SK-N-SH (cell line): ENCODE measurements at places on chromosomes 12 and 14.

DNA sequence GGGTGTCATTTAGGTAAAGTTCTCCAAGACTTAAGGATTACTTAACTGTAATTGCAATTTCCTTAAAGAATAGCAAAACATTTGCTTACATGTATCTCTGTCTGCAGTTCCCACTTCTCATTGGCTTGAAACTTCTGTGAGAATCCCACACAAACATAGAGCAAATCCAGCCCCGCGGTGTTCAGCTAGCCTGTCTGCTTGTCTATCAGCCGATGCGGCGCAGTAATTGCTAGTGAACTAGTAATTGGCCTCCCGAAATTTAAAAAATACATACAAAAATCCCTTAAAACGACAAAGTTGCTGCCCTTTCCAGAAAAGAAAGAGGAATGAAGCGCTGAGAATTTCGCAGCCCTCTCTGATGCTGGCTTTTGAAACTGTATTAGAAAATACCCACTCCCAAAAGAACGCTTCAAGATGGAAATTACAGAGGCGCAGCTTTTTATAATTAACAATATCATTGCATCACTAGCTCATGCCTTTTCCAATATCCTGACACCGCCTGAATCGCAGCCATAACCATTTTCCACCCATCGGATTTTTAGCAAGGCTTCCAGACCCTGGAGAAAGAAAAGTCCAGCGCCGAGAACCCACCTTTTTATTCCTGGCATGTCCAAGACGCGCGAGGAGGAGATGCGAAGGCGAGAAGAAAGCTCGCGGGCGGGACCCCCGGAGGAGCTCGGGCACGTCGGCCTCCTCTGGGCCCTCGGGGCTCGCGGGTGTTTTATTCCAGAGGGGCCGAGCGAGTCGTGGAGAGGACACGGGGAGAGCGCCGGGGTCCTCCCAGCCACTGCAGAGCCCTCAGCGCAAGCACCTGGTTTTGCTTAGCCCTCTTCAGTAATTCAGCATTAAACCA lies 646 bp downstream of the FBLN5 start:
- DNase-seq, result no peak

- DNase-seq, result no peak
Observed at GRCh38 chr14:67059596-67059995, 129.6 kb upstream of the GARIN2 start.

- no peak for DNase-seq
Observed at GRCh38 chr14:91968280-91968679, 20.8 kb upstream of the FBLN5 start.

DNA sequence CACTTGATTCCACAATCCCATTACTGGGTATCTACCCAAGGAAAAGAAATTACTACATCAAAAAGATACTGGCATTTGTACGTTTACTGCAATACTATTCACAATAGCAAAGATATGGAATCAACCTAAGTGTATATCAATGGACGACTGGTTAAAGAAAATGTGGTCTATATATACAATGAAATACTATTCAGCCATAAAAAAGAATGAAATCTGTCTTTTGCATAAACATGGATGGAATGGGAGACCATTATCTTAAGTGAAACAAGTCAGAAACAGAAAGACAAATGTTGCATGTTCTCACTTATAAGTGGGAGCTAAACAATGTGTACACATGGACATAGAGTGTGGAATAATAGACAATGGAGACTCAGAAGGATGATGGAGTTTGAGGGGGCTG lies 5.0 kb upstream of the OS9 start:
- no peak for DNase-seq

DNA sequence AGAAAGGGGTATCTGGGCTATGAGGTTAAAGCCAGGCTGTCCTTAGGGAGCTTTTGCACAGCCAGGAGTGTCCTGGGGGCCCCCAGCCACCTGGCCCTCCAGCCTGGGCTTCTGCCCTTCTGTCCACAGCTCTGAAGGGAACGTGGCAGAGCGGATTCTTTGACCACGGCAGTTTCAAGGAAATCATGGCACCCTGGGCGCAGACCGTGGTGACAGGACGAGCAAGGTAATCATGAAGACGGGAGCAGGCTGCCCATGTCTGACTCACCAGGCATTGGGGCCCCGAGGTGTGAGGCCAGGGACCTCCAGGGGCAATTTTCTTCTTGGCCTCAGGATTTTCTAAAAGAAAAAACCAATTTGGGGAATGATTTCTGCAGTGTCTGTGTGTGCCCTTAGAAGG lies 53.1 kb downstream of the FOXN4 start:
- DNase-seq, result no peak

DNA sequence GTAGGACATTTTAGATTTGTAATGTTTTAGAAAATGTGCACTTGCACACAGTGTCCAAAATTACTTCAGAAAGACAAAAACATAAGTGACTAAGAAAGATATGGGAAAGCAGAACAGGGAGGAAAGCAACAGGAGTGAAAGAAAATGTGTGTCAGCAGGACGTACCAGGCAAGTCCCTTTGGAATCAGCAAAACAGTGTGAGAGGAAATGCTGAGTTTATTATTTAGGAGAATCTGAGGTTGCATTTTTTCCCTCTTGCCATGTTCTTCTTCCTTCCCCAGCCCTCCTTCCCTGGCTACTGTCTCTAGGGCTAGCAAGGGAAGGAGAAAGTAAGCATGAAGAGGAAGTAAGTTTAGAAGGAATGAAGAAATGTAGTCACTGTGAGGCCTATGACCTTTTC lies 67.7 kb upstream of the CD163 start:
- no peak for DNase-seq
